ENCODE measurements at places on chromosomes 5 and 9.

DNA sequence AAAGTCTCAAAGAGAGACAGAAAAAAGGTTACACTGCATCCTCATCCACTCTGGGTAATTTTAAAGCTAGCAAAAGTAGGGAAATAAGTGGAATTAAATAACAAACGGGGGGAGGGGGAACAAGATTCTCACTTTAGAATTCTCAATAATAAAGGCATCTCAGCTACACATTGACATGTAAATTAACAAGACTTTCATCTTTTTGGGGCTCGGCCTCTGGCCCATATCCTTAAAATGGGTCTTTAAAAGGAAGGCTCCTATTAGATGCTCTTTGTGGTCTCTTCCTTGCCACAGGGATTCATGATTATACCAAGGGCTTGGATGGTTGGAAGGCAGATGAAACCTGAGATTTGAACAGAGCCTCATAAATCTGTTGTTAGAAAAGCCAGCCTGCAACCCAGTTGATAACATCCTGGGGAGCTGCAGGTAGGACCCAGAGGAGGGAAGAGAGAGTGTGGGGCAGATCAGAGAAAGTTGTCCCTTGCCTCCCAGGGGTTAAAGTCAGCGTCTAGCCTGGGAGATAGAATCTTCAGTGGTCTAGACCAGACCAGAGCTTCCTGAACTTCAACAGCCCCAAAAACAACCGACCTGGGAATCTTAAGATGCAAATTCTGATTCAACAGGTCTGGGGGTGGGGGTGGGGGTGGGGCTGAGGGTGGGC lies 135.9 kb downstream of the GCNT1 start:
- no peak for DNase-seq

GRCh38 chr9:72454871-72455491 lies 66.4 kb upstream of the TMC1 start:
- DNase-seq = no peak

DNA sequence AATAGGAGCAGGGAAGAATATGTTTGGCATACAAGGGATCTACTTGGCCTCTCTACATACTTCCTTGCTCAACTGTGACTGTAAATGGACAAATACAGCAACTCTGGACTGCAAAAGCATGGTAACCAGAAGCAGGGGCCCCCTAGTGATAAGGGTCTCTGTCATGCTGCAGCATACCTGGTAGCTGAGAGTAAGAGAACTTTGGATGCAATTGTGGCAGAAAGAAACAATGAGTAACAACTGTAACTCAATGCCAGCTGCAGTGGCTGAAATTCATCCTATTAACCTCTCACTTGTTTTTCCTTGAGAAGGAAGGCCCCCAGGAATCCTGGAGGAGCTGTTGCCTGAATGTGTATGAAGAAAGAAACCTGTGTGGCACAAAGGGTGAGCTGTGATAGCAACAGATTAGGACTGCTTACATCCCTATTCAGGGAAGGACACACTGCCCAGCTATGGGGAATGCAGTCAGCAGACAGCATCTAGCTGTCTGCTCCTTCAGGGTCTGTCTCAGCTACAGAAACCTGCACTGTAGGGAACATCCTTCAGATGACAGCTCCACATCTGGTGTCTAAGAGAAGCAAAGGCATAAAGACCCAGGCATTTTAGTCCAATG lies 468.1 kb upstream of the ACTBL2 start:
- DNase-seq = no peak

- no peak for DNase-seq
Observed at GRCh38 chr9:20253635-20254034, 368.7 kb downstream of the MLLT3 start.

- no peak for DNase-seq
Observed at GRCh38 chr5:71663191-71663969, 55.7 kb upstream of the CARTPT start.

GRCh38 chr5:3827624-3828023 lies 232.0 kb downstream of the IRX1 start:
- DNase-seq = no peak

- no peak for DNase-seq
Observed at GRCh38 chr5:52760695-52761366, 26.9 kb upstream of the ITGA1 start.

DNA sequence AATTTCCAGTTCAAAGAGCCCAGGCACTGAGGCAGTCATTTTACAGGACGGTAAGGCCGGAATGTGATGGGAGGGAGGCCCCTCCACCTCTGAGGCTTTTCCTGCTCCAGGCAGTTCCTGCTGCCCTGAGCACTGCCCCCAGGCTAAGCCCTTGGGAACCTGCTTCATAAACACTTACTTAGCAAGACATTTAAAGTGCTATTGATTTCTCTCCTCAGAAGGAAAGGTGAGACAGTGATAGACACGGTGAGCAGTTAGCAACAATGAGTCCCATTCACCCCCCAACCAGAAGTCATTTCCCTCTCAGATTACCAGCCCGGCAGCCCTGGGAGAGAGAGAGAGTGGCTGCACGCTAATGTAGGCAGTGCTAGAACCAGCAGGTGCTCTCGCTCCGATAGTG lies 462.5 kb downstream of the SPOCK1 start:
- no peak for DNase-seq

- no peak for DNase-seq
Observed at GRCh38 chr5:59169081-59169767, 586.3 kb downstream of the RAB3C start.

DNA sequence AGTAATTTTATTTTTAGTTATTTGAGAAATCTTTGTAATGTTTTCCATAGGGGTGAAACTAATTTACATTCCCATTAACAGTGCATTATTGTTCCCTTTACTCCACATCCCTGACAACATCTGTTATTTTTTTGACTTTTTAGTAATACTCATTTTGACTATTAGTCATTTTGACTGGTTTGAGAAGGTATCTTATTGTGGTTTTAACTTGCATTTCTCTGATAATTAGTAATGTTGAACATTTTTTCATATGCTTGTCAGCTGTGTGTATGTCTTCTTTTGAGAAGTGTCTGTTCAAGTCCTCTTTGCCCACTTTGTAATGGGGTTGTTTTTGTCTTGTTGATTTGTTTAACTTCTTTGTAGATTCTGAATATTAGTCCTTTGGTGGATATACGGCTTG lies 27.5 kb downstream of the CCDC152 start:
- DNase-seq = no peak

- DNase-seq = no peak
Observed at GRCh38 chr5:27701931-27702903, 663.8 kb upstream of the CDH9 start.
